ENCODE measurements at places on chromosomes 3 and 15.
A peak's percentile ranks its signal among the peaks of the same experiment; 100 is the strongest.

DNA sequence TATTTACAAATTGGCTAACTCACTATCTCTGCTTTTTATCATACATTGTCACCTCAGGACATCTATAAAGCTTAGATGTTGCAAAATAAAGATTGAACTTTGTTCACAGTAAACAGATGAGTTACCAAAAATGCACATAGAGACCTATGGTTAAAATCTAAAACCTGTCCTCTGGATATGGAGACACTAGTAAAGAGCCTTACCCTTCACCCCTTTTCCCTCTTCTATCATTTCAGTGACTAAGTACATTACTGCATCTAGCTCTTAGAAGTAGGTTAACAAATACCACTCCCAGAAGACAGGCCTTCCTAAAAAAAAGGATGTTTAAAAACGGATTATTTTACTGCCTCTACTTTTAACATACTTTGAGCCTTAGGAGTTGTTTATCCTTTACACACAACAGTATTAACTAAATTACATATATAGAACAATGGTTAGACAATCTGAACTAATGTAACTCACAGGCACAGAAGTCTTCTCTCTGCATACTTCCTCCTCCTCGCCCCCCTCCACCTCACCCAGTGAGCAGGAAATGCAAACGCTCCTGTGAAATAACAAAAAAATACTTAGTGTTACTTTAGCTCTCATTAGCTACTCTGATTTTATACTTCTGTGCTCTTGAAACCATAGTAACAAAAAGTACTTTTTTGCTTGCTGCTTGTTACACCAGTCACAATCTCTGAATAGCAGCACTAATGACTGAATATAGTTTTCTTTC lies 23.3 kb downstream of the IREB2 start:
- DNase-seq, result no peak

DNA sequence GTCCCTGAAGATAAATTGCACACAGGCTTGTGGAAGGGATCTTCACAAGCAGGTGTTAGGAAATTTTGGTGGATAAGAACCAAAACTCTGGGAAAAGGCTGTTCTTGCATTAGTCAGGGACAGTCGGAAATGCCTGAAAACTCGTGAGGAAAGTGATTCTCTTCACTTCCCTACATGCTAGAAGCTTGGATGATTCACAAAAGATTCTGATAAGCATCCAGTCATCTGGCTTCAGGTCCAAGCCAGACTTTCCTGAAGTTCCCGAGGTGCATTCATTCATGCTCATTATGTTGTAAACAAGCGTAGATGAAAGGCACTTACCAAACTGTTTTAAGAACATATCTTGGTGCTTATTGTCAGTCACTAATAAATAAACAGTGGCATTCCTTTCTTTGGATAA lies 1028.7 kb downstream of the NTRK3 start:
- no peak for DNase-seq

DNA sequence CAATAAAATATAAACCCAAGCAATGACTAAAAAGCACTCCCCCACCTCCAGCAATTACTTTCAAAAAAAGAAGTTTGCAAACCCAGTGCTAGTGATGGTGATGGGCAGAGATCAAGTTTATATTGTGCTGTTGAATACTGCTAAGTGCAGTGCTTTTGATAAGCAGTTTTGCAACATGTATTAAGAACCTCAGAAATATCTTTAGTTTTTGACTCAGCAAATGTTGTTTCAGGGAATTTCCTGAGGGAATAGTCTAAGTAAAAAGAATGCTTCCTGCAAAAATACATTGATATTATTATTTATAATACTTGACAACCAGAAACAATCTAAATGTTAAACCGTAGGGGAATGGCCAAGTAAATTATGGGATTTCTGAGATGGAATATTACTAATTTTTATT lies 69.3 kb downstream of the ADAMTSL3 start:
- DNase-seq, result no peak

- no peak for DNase-seq
Measured at GRCh38 chr3:98786364-98787006, 23.3 kb downstream of the ST3GAL6 start.

DNA sequence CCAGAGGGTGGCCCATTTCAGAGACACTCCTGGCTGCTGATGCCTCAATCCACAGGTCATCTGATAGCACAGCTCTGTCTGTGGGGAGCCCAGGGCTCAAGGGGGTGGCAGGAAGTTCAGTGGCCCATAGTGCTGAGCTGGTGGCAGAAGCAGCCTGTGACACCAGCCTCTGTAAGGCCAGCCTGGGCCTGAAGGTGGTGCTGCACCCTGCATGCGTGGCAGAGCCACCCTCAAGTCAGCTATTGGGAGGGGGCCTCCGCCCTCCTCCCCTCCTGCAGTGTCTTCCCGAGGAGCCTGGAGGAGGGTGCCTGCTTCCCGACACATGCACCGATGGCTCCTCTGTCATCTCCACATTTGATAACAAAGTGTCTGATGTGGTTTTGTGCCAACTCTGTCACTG lies 3.0 kb downstream of the PLA1A start:
- no peak for DNase-seq

GRCh38 chr15:96132126-96132525 lies 198.4 kb upstream of the NR2F2 start:
- DNase-seq, result no peak

DNA sequence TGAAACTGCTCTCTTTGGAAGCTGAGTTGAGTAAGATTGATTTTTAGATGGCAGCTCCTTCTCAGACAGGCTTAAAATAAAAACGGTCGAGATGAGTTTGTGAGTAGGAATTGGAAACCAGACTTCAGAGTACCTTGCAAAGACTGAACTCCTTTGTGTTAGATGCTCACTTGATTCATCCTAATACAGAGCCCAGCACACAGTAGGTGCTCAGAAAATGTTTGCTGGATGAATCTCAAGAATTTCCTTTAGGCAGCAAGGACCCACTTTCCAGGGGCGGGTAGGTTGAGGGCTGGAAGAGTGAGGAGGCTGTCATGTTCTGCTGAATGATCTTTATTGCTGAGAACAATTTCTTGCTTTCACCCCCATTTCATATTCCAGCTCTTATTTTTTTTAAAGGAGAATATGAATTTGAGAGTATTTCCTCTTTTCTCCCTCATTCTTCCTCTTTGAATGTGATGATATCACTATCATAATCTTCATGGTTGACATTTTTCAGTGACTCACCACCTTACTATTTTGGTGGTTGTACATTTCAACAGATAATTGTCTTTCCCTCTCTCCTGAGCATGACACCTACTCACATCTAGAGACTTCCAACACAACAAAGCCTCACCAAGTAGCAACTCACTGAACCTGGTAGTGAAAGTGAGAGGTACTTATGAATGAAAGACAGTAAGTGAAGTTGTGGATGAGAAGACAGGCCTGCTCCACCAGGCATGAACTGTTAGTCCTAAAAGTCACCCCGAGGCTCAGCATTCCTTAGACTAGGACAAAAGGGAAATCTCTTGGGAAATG lies 113.3 kb downstream of the PDCD6IP start:
- DNase-seq, result no peak

GRCh38 chr3:4776980-4777581 lies 202.2 kb upstream of the BHLHE40 start:
- DNase-seq, result peak; percentile 22

DNA sequence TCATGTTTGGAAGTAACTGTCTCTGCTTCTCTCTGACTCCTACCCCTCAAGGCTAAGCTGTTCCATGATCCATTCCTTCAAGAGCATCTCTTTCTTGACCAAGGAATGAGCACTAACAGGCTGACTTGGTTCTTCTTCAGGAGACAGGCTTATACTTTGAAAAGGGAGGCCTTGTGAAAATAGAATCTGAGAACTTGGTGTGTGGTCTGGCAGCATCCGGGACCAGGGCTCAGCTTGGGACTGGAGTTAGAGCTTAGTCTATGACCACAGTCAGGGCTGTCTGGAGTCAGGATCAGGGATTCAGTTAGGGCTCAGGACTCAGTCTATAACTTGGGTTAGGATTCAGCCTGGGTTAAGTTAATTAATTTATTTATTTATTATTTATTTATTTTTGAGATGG lies 44.9 kb upstream of the SLC6A6 start:
- no peak for DNase-seq

- no peak for DNase-seq
Measured at GRCh38 chr3:150174179-150174578, 203.5 kb upstream of the PFN2 start.

DNA sequence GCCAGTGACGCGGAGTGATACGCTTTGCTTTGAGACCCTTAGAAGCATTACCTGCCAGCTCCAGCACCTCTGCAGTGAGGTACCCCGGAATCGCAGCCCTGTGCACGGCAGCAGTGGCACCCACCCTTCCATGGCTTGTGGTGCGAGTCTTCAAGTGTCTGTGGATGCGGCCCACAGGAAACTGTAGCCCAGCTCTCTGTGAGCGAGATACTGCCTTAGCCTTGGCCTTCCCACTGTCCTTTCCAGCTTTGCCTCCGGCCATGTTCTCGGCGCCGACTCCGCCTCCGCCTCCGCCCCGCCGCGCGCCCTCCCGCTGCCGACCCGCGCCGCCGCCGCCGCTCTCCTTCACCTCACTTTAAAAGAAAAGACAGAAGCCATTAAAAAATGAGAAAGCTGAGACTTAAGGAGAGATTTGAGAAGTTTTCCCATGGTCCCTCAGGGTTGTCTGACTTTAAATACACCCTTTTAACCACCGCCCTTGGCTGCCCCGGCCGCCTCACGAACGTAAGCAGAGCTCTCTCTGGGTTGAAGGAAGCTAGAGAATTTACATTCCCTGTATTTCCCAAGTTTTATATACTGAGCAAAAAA lies 78.5 kb upstream of the FAM174B start:
- DNase-seq, result no peak

DNA sequence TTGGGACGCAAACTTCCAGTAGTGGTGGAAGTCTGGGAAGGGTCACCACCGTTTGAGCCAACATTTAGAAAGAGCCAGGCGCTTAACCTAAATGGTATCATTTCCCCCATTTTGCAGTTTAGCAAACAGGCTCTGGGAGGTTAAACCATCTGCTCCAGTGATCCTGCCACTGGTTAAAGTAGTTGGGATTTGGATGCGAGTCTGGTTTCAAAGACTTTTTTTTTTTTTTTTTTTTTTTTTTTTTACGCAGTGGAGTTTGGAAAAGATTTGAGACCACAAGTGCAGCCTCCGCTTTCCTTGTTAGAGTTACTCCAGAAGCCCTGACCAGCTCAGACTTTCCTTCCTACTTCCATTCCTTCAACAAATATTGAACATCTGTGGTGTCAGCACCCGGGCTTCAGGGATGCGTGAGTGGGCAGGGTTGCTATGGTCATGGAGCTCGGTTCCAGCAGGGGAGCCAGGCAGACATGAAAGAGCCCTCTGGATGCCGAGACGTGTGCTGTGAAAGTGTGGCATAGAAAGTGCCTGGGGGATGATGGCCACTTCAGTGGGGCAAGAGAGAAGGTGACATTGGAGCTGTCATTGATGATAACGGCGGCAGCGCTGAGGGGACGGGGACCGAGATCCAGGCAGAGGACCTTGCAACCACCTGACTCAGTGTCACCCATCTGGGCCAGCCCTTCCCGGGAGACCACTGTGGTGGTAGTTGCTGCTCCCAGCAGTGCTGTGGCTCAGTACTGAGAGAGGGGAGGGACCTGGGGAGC lies 1.1 kb upstream of the RNU6-1 start:
- no peak for DNase-seq

DNA sequence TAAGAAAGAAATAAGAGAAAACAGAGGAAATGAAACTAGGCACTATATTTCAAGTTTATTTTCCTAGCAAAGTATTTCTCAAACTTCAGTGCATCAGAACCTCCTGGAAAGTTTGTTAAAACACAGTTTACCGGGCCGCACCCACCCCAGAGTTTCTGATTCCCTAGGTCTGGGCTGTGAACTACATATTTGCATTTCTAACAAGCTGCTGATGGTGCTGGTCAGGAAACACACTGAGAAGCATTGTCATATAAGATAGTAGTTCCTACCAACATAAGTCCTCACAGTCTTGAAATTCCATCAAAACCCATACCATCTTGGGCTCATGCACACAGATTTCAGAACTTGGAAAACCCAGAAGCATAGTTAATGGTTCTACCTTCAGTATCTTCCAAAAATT lies 8.3 kb downstream of the SLC9A9 start:
- no peak for DNase-seq

- no peak for DNase-seq
Measured at GRCh38 chr3:1855841-1856240, 242.8 kb upstream of the CNTN4 start.

DNA sequence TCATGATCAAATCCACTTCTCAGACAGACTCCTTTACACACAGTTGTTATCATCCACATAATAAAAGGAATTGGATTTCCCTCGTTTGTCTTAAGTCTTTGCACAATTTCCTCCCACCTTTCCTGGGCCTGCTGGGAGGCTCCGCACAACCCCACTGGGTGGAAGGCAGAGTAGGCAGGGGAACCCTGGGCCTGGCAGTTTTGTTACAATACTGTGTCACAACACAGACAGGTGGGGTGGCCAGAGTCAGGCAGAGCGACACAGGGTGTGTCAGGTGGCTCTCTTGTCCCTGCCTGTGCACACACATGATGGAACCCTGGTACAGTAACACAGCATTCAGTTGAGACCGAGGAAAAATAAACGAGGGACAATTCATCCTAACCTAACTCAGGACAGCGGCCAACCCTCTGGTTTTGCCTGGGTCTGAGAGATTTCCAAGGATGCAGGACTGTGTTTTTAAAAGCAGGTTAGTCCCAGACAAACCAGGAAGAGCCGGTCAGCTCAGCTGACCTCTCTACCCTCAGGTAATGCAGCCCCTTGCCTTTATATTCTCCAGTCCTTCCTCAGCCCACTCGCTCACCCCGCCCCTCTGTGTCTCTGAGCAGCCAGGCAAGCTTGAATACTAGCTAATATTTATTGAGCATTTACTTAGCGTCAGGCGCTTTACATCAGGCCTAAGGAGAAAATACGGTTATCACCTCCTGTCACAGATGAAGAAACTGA lies 8.8 kb upstream of the FAM174B start:
- DNase-seq, result no peak

DNA sequence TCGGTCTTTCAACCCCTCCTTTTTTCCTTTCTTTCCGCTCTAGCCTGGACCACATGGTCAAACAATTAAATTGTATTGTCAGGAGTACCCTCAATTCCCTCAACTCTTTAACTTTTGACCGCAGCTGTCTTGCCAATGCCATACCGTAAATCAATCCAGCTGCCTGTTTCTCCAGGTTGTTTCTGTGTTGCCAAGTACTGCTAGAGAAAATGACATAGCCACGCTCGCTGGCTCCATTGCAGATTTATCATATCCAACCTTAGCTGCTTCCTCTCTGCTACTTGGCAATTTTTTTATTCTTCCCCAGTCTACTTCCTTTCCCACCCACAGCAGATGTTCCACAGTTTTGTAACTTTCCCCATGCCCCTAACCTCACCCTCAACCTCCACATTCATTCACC lies 60.0 kb downstream of the ZNF385D start:
- DNase-seq, result no peak

DNA sequence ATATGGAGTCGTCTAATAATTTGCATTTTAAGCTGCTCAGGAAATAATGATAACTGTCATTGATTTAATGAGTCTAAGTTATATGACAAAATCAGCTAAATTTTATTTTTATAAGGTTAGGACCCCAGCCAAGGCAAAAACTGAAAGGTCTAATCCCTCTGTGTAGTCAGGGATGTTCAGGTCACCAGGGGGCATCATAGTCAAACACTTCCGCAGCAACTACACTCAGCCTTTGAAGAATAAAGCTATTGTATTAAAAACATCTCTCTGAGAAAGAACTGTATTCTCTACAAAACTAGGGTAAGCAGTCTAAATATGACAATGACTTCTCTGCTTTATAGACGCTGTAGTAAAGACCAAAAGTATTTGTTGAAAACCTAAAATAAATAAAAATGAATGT lies 15.0 kb downstream of the INTS14 start:
- no peak for DNase-seq
